Kasumi-1 (cell line): ENCODE measurements at places on chromosomes 5 and 9.

DNA sequence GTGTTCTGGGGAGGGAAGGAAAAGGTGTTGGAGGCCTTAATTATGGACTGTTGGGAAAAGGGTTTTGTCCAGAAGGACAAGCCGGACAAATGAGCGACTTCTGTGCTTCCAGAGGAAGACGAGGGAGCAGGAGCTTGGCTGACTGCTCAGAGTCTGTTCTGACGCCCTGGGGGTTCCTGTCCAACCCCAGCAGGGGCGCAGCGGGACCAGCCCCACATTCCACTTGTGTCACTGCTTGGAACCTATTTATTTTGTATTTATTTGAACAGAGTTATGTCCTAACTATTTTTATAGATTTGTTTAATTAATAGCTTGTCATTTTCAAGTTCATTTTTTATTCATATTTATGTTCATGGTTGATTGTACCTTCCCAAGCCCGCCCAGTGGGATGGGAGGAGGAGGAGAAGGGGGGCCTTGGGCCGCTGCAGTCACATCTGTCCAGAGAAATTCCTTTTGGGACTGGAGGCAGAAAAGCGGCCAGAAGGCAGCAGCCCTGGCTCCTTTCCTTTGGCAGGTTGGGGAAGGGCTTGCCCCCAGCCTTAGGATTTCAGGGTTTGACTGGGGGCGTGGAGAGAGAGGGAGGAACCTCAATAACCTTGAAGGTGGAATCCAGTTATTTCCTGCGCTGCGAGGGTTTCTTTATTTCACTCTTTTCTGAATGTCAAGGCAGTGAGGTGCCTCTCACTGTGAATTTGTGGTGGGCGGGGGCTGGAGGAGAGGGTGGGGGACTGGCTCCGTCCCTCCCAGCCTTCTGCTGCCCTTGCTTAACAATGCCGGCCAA is 19.1 kb downstream of the PTGES2 start:
- no peak for DNase-seq

- no peak for DNase-seq
Measured at GRCh38 chr5:143231416-143231815, 172.1 kb downstream of the NR3C1 start.

- DNase-seq: no peak
Measured at GRCh38 chr5:17373814-17374556, 124.0 kb upstream of the TAF11L2 start.

DNA sequence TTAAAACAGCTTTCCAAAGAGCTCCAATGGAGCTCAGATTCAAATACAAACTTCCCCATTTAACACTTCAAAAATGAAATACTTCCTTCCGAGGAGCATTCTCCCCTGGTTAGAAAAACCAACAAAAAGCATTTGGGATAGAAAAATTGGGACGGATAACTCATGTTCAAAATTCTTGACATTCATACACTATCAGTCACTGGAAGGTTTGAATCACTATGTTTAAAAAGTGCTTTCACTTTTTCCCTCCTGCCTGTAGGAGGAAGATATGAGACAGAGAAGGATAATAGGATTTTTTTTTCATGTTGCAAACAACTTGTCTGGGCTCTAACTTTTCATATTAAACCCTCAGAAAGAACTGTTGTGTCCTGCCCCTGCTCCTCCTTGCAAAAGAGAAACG is 412.0 kb downstream of the ACTL7B start:
- DNase-seq: no peak

GRCh38 chr5:10509575-10509974 is 54.3 kb upstream of the ANKRD33B start:
- no peak for DNase-seq

DNA sequence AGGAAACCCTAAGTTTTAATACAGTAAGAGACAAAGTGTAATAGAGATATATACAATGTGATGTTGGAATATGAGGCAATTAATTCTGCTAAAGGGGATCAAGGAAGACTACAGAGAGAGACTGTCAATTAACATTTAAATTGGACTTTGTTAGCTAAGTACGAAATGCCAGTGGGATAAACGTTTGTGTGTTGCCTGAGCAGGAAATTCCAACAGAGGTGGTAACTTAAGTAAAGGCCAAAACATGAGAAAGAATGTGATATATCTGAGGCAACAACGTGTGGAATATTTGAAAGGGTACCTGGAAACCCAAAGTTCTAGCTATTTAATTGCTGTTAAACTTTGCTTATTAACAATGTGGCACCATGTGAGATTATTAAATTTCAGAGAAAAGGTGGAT is 1666.9 kb upstream of the WWC1 start:
- no peak for DNase-seq

DNA sequence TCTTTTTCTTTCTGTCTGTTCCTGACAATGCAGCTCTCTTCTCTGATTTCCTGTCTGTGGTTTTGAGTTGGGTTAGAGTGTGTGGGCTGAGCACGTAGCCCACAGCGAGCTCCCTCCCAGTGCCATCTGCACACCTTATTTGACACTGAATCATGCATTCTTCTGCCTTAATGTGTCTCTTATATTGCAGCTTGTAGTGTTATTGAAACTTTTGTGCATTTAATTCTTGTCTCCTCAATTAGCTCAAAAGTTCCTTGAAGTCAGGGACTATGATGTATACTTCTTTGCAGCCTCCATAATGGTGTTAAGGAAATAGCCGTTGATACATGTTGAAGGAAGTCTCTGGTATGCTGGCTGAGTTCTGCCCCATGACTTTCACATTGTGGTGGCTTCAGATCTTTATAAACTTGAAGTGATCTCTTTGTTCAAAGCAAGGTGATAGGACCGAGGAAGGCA is 576.2 kb upstream of the CLINT1 start:
- DNase-seq: no peak

- no peak for DNase-seq
Measured at GRCh38 chr9:88379352-88379751, 8.9 kb upstream of the SPIN1 start.

GRCh38 chr5:35117967-35118366 is 70.2 kb upstream of the AGXT2 start:
- no peak for DNase-seq

GRCh38 chr5:53161876-53162275 is 52.3 kb upstream of the MOCS2 start:
- no peak for DNase-seq

GRCh38 chr5:135578685-135579341 is at the start of gene CXCL14:
Gene CXCL14 (minus strand): TSS chr5:135578991. CDS start chr5:135578778, 213 bp downstream.
- no peak for DNase-seq

DNA sequence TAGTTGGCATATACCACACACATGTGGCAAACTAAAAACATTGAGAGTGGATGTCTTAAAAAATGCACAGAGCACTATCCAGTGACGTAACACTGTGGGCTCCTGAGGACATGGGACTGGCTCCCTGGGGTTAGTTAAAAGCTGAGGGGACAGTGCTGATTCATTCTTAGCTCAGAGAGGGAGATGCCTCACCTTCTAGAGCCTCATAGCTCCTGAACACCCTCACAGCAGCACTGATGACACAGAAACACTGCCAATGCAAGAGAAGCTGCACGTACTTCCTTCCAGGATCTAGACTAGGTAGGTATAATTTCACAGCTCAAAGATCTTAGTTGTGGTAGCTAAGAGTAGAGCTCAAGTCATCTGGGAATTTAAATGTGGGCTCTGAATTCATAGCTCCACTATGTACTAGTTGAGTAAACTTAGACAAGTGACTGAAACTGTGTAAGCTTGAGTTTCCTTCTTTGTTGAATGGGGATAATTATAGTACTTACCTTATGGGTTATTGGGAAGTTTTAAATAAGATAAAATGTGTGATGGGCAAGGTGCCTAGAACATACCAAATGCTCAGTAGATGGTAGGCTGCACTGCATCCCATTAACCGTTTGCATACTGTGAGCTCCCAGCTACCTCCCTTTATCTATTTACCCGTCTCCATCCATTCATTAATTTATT is 279.9 kb downstream of the ASTN2 start:
- no peak for DNase-seq

DNA sequence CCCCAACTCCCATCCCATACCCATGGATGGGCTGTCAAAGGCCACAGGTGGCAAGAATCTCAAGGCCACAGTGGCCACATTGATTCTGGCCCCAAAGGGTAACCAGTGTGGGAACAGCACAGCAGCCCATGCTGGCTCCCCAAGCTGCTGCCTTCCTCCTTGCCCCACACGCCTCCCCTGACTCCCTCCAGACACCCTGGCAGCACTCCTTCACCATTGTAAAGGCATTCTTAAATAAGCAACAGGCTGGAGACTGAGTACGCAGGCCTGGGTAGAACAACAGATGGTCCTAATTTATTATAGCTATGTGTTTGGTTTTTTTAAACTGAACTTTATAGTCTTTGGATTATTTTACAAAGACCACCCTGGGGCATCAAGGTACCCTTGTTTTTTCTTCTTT is 158.8 kb downstream of the TSSK1B start:
- no peak for DNase-seq

DNA sequence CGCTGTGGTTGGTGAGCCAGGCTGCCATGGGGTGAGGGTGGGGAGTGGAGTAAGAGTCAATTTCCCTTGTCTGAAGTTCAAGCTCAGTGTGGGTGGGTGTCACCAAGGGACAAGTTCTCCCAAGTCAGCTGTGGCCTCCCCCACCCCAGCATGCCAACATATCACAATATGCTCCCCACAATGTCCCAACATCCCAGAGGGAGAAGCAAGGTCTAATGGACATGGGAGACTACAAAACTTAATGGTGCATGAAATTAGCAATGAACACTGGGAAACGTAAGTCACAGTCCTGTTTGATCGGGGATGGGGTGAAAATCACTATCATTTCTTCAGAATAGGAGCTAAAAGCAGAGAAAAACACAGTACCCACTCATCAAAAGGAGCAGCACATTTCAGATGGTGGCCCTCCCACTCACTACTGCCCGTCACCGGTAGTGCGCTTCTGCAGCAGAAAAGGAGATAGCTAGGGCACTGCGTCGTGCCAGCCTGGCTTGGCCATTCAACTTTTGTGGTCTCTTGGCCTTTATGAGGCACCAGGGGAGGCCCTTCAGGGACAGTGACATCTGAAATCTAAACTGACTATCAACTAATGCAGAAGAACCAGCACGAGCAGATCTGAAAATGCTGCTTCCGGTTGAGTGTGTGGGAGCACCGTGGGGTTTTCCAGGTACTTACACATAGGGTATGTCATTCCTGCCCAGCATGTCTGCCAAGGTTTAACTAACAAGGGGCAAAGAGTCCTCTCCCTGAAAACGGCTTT is 20.5 kb upstream of the NDFIP1 start:
- DNase-seq: no peak

- no peak for DNase-seq
Measured at GRCh38 chr5:172540099-172540870, 86.0 kb upstream of the SH3PXD2B start.

- DNase-seq: peak; percentile 84
Measured at GRCh38 chr5:119268387-119269060, 87.3 kb upstream of the TNFAIP8 start.

GRCh38 chr5:170493028-170493820 is 10.6 kb upstream of the KCNIP1 start:
- DNase-seq: no peak

DNA sequence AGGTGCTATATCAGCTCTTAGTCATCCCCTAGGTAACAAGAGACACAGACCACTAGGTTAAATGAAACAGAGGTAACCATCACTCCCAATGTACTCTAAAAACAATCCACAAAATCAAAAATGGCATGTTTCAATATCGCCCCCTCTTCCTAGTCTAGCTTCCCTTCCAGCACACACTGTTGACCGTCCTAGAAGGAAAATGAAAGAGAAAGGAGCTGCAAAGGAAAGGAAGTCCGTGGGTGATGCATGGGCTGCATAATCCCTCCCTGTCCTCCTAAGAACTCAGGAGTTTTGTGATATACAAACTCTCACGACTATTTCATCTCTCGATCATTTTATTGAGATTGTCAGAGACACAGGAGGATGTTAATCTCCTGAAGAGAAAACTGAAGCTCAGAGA is 101.6 kb downstream of the RFK start:
- DNase-seq: no peak
